ENCODE measurements at places on chromosomes 16 and 17.

DNA sequence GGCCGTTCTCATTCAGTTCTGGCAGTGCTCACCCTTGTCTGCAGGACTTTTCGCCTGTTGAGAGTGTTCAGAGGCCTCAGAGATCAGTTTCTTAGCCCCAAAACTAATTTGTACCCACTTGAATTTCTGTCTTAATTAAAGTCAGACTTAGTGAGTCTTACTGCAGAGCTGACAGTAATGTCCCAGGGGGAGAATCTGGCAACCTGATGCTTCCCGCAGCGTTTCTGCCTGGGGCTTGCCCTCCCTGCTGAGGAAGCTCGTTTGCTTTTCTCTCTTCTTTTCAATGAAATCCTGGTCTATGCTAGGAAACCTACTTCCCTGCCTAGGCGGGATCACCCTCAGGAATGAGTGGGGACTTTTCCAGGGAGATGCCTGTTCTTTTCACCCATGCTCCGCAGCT lies 25.3 kb downstream of the DBNDD1 start:
- DNase-seq, result no peak

DNA sequence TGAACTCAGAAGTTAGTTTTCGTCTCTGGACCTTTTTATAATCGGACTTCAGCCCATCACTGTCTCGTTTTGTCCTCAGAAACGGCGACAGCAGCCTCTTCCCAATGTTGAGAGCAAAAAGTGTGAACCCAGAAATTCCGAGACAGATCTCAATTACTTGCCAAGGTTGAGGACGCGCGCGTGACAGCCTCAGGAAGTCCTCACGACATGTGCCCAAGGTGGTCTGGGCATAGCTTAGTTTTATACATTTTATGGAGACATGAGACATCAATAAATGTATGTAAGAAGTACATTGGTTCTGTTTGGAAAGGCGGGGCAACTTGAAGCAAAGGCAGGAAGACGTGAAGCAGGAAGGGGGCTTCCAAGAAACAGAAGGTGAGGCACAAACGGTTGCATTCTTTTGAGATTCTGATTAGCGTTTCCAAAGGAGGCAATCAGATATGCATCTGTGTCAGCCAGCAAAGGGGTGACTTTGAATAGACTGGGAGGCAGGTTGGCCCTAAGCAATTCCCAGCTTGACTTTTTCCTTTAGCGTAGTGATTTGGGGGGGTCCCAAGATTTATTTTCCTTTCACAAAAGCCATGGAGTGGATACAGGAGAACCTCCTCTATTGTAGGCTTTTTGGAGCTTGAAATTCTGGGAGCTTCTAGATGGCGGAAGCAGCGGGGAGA lies 583 bp upstream of the ZNF747 start:
- DNase-seq, result no peak

- DNase-seq, result peak; percentile 20
Measured at GRCh38 chr17:78034429-78035091, 76.1 kb downstream of the TNRC6C start.

DNA sequence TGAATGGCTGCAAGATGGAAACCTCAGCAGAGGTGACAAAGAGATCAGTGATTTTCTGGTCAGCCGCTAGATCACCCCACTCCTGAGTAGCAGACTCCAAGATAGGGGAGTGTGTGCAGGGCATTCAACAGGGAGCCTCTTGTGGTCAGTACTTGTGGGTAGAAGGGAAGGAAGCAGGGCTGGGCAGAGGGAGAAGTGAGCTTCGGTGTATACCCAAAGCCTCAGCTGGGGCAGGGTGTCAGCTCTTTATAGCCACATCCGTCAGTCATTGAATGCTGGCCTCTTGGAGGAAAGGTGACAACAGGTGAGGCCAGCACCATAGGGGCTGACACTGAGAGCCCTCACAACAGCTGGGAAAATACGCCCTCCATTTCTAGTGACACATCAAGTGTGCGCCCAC lies 2.2 kb upstream of the SLC12A3 start:
- no peak for DNase-seq

GRCh38 chr16:25922438-25922837 lies 230.7 kb downstream of the HS3ST4 start:
- no peak for DNase-seq

- no peak for DNase-seq
Measured at GRCh38 chr17:40351359-40352236, 12.9 kb downstream of the GJD3 start.

DNA sequence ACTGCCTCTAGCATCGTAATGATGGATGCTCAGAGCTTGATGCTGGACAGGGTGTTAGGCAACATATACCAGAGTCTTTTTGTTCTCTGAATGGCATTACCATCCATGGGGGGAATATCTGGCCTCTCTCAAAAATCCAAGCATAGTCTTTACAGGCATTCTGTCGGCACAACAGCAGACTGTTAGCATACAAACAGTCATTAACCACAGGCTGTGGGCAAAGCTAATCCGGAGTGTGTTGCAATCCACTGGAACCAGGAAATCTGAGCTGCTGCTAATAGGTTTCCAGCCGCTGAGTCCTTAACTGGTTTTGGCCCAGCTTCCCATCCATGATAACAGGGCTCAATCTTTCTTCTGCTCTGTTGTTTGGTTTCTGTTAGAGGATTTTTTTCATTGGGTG lies 371.9 kb downstream of the HS3ST3B1 start:
- peak; percentile 33 for DNase-seq

DNA sequence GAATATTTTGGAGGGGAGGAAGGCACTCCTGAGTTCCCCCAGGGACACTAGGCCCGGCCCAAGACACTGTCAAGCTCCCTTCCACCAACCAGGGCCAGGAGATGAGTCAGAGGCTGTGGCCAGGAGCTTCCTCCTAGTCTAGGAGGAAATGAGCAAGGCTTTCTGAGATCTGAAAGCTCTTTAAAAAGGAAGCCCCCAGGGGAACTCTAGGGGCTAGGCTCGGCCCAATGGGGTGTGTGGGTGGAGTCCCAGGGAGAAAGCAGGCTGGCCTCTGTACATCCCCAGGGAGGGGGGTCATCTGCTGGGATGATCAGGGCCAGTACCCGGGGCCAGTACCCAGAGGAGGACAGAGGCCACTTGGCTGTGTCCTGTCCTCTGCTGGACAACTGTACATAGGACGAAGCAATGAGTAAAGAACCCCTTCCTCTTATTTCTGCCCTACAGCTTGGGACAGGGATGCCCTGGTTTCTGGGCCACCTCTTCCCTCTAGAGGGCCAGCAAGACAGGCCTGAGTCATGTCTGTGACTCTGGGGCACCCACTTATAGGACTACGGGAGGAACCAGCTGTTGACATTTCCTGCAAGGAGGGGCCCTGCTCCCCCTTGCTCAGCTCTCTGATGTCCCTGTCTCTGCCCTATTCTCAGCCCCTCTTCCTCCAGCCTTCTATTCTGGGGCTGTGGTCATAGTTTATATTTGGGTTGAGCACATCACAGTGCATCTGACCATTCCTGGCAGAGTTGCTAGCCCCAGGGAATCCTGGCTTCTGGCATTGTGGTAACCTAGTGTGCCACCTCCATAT lies 2.7 kb downstream of the FHOD1 start:
- peak; percentile 86 for DNase-seq

DNA sequence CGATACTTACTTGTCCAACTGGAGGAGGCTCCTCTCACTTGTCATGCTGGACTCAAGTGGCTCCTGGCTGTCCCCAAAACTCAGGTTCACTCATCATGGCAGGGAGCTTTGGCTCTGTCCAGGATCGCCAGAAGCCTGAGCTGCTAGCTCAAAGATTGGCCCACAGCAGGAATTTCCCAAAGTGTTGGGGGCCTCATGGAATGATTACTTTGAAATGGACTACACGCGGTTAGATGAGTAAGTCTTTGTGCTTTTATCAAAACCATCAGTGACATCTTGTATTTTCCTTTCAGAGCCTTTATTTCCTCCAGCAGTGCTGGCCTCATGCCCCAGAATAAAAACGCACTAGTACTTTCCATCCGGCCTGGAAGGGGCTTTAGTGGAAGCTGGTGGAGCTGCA lies 29.2 kb upstream of the PHB1 start:
- no peak for DNase-seq

- no peak for DNase-seq
Measured at GRCh38 chr16:64394061-64394460, 727.8 kb downstream of the CDH11 start.

- DNase-seq, result no peak
Measured at GRCh38 chr16:6602405-6602804, 730.2 kb upstream of the RBFOX1 start.

GRCh38 chr17:49932138-49932723 lies 36.8 kb upstream of the DLX4 start:
- no peak for DNase-seq

GRCh38 chr17:74528491-74529199 lies 2.6 kb downstream of the CD300LB start:
- no peak for DNase-seq

DNA sequence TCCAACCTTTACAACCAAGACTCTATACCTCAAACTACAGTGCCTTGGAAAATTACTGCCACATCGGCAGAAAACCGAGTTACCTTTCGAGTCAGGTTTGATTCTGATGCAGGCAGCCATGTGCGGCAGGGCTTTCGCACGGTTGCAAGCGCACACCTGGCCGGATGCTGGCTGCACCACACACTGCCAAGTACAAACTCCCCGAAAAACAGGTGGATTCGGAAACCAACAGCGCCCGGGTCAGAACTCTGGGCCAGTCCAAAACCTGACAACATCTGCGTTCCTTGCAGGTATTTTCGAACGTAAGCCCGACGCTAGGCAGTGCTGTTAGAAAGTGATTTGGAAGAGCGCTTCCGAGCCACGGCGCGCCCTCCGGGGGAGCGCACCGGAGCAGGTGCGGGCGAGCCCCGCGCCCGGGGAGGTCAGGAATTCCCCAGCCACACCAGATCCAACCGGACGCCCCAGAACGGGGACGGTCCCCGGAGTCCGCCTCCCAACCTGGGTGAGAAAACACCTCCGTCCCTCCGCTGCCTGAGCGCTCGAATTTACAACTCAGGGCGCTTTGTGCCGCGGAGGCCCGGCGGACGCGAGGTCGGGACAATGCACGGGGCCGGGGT lies 1.2 kb downstream of the USP7 start:
- DNase-seq, result no peak

DNA sequence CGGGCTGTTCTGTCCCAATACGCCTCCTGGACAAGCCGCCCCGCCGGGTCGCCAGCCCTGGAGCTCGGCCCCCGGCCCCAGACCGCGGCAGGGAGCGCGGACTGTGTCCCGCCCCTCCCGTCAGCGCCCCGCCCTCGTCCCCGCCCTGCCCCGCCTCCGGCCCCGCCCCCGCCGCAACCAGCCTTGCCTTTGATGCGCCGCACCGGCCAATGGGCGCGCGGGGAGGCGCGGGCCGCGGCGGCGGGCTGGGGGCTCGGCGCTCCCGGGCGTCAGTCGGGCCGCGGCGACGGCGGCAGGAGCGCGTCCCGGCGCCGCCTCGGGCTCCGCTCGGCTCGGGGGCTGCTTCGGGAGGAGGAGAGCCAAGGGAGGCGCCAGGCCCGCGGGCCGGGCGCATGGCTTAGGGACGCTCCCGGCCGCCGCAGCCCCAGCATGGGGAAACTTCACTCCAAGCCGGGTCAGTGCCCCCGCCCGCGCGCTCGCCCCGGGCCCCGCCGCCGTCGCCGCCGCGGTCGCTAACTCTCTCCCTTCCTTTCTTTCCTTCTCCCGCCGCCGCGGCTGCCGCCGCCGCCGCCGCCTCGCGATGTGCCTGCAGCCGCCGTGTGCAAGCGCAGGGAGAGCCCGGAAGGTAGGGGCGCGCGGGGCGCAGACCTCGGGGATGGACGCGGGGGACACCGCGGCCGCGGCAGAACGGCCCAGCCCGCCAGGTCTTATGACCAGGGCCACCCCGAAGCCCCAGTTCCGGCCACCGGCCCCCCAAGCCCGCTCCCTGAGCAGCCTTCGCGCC lies at the start of gene NKD1:
NKD1 (plus strand) TSS at position 272 of the 784 bp plus-strand sequence; CDS start at position 430, 158 bp downstream.
- no peak for DNase-seq

DNA sequence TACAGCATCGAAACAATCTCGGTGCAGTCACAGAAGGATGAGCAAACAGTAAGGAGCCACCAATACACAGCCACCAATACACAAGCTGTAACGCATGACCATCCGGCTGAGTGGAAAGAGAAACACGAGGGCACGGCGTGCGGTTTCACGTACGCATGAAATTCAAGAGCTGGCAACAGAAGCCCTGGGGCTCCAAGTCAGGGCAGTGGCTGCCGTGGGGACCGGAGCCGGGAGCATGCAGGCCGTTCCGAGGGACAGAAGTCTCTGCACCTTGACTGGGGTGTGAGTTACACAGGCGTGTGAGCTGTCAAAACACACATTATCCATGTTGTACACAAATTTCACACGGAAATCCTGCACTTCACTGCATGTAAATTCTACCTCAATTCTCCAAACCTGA lies 50.6 kb upstream of the METRNL start:
- DNase-seq, result no peak

- no peak for DNase-seq
Measured at GRCh38 chr16:57548408-57548807, 6.0 kb downstream of the ADGRG5 start.

GRCh38 chr16:6625606-6626005 lies 707.0 kb upstream of the RBFOX1 start:
- no peak for DNase-seq

Data from GM04503 (cell line).